ENCODE measurements at places on chromosomes 1 and 21.

DNA sequence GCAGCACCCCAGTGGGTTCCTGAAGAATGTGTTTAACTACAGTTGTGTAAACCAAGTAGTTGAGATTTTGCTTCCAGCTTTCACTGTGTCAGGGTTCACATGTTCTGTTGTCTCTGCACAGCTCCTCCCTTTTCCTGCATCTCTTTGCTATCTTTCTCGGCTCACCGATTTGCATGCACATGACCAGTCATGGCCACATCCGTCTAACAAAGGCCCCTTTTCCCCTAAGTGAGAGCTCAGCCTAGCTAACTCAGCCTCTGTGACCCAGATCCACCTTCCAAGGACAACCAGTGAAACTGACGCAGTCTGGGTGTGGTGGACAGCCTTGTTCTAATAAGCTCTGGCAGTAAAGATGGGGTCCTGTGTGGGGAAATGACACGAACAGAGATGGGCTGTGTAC, 101.1 kb downstream of the ZP4 start:
- no peak for DNase-seq

DNA sequence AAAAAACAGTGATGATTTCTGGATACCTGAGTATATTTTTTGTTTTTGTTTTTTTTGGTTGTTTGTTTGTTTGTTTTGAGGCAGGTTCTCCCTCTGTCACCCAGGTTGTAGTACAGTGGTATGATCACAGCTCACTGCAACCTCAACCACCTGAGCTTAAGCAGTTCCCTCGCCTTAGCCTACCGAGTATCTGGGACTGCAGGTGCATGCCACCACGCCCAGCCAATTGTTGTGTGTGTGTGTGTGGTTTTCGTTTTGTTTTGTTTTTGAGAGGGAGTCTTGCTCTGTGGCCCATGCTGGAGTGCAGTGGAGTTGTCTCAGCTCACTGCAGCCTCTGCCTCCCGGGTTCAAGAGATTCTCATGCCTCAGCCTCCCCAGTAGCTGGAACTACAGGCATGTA, 55.3 kb upstream of the RCC1 start:
- DNase-seq, result no peak

- DNase-seq, result no peak
Measured at GRCh38 chr1:17248781-17249180, at the start of gene PADI3. TSS of gene PADI3 (plus strand) at chr1:17249098. CDS start at chr1:17249138, 40 bp downstream.

- no peak for DNase-seq
Measured at GRCh38 chr1:164473544-164473943, 85.4 kb upstream of the PBX1 start.

DNA sequence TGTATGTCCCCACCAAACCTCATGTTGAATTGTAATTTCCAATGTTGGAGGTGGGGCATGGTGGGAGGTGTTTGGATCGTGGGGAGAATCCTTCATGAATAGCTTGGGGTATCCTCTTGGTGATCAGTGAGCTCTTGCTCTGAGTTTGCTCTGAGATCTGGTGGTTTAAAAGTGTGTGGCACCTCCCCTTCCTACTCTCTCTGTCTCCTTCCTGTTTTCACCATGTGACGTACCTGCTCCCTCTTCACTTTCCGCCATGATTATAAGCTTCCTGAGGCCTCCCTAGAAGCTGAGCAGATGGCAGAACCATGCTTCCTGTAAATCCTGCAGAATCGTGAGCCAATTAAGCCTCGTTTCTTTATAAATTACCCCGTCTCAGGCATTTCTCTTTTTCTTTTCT, 40.0 kb upstream of the OSBPL9 start:
- no peak for DNase-seq

GRCh38 chr1:226692823-226693222, 46.3 kb downstream of the ITPKB start:
- DNase-seq, result no peak

Data from stimulated activated CD4-positive, alpha-beta T cell treated with anti-CD3 and anti-CD28 coated beads, TNF-alpha, amount 100 ng/mL, for 48 hours (primary cell).